CD4-positive, alpha-beta T cell treated with Interleukin-4 for 4 hours (primary cell): ENCODE measurements at places on chromosomes 16 and 17.
A peak's percentile ranks its signal among the peaks of the same experiment; 100 is the strongest.

DNA sequence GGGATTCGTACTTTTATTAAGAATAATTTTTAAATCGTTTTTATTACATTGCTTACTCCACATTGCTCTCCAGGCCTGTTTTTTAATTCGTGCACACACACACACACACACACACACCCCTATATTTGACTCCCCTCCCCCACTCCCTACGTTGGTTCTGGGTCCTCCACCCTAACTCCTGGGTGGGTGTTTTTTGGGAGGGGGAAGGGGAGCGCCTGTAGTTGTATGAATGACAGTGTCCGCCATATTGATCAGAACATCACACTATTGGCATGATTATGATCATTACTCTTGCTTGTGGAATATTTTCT is 1.3 kb downstream of the GNAO1 start:
- DNase-seq: no peak

DNA sequence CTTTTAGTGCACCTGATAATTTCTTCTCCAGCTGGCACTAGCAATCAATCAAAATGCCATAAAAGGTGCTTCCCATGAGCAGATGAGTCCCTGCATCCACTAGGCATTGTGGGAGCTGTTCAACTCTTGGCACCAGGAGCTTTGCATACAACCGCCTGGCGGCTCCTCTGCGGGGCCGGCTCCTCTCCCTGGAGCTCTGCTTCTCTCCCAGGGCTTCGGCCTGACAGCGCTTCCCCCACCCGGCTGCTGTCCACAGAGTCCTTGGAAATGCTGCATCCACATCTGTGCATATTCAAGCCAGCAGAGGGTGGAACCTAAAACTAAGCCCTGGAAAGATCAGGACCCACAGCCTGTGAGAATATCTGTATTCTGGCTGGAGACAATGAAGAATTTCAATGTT is 62.9 kb downstream of the LMF1 start:
- no peak for DNase-seq

GRCh38 chr17:62892061-62892675 is 73.9 kb upstream of the TANC2 start:
- DNase-seq: no peak

- no peak for DNase-seq
These were observed 24.8 kb downstream of the RPGRIP1L start for GRCh38 chr16:53678756-53679343.

DNA sequence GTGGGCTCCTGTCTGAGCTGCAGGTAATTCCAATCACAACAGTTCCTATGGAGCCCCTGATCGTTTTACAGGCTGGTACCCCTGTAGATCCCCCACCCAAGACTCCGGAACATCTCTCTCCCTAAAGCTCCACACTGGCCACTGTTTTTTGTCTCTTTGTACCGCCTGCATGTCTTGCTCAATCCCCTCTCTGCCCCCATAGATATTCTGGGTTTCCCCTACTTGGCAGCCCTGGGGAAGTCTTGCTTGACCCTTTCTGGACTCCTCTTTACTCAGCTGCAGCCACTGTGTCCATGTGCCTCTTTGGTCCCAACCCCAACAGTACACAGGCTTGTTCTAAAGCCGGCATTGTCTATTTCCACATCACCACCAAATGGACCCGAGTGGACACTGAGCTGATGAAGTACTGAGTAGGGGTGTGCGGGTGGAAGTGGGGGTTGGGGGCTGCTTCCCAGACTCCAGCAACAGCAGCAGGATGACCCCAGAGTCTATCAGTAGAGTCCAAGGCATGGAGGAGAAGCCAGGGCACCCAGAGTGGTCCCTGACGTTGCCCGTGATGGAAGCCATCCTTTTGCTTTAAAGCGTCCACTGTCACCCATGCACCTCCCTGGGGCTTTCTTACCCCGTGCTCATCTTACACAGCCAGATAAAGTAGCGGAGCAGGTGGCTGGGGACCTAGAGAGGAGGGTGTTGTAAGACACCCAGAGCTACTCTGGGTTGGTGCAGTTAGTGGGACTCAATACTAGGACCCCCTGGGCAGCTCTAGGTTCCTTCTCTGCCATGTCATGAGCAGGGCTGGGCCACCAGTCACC is 6.4 kb downstream of the CD300LB start:
- no peak for DNase-seq

DNA sequence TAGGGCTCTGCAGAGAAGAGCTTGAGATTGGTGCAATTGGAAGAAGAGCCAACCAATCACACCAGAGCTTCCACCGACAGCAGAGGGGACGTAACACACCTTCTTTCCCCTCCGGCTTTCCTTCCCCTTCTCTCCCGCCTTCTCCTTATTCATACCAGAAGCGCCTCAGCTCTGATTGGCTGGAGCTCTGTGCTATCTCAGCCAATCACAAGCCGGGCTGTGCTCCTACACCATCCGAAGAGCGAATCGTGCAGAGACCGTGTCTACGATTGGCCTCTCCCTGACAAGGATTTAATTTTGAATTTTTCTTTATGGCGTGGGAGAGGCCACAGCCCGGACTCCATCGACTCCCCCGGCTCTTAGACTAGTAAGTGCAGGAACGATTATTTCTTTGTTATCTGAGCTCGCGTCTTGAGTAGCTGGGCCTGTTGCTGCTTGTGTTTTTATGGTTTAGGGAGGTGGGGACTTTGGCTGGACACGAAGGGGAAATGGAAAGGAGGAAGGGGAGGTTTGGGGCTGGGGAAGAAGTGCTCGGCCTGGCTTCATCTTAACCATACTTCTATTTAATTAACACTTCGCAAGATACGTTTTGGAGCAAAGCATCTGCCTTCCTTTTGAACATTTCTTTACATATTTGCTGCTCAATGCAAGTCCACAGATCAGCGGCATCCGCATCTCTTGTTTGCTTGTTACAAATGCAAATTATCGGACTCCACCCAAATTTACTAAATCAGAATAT is at the start of gene PRR11:
Gene PRR11, plus strand, starts transcription at position 308 of the 739 bp plus-strand sequence. CDS start 14,007 bp downstream, outside the sequence.
- peak; percentile 100 for DNase-seq

GRCh38 chr17:64747938-64748540 is 85.9 kb upstream of the SMURF2 start:
- no peak for DNase-seq

- DNase-seq: peak; percentile 27
These were observed 39.2 kb downstream of the CYLD start for GRCh38 chr16:50781043-50781442.

GRCh38 chr17:34368196-34368945 is 5.3 kb upstream of the CCL1 start:
- DNase-seq: no peak

GRCh38 chr17:10745231-10745630 is 15.4 kb upstream of the TMEM220 start:
- no peak for DNase-seq

- no peak for DNase-seq
These were observed 125.7 kb downstream of the XYLT1 start for GRCh38 chr16:17345043-17345442.

DNA sequence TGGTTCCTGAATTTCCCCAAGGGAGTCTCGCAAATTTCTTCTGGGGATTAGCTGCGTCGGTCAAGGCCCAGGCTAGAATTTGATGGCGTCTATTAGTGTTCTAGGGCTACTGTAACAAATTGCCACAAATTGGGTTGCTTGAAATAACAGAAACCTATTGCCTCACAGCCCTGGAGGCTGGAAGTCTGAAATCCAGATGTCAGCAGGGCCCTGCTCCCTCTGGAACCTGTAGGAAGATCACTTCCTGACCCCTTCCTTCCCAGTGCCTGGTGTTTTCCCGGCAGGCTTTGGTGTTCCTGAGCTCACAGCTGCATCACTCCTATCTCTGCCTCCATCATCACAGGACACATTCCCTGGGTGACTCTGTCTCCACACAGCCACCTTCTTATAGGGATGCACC is 24.4 kb downstream of the DHRS7C start:
- DNase-seq: no peak

GRCh38 chr16:49550140-49550539 is 176.5 kb downstream of the C16orf78 start:
- DNase-seq: no peak

- no peak for DNase-seq
These were observed 38.9 kb downstream of the LGALS9 start for GRCh38 chr17:27669850-27670249.

DNA sequence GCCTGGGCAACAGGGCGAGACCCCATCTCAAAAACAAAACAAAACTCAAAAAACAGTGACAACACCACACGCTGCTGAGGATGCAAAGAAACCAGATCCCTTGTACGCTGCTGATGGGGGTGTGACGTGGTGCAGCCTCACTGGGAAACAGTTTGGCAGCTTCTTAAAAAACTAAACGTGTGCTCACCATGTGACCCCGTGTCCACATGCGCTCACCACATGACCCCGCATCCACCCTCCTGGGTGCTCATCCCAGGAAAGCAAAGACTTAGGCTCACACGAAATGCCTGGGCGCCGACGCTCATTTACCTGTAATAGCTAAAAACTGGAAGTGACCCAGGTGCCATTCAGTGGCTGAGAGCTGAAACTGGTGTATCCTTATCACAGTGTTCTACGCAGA is 19.9 kb upstream of the RPL13 start:
- DNase-seq: no peak

DNA sequence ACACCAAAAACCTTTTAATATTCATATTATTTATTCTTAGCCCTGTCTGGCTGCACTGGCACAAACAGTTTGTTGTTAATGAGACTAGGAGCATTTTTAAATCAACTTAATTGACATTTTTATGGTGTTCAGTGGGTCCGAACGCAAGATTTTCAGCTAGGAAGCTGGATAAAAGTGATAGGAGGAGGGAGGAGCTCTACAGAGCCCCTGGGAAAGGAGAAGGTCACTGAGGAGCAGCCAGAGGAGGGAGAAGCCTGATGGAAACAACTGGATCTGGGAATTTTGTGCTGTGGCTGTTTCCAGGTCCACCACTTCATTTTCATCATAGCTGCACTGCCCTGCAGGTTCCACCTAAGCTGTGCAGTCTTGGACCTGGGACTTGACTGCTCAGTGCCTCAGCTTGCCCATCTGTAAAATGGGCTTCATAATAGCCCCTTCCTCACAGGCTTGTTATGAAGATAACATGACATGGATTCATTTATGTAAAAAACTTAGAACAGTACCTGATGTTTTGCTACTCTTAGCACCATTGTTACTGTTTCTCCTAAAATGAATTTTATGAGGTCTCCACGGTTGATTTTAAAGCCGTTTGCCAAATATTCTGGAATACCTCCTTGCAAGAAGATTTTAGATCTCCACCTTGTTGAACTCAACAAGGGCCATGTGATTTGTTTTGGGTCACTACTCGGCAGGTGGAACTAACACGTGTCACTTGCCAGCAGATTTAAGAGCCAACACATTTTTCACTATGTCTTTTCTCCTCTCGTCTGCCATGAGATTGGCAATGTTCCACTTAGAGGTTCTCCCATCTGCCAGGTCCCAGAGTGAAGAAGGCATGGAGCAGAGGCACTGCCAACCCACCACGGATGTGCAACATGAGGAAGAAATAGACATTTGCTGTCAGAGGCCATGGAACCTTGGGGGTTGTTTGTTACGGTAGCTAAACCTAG is 18.7 kb upstream of the GRIN2A start:
- DNase-seq: no peak

- no peak for DNase-seq
These were observed 4.4 kb upstream of the BCL6B start for GRCh38 chr17:7018331-7018964.

DNA sequence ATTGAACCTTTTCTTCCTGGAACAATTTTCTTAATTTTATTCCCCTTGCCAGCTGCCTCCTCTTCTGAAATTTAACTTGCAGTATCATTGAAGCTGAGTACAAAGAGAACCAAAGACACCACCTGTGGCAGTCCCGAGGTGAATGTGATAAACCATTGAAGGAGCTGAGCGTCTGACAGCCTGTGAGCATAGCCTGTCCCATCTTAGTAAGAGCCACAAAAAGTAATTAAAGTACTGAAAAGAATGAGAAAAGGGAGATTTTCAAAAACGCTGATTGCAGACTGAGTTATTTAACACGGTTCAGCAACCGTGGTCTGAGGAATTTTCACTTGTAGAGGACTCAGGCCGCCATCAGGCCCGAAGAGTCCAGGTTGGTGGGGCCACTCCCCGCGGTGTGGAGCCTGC is 27.2 kb upstream of the ST6GALNAC1 start:
- no peak for DNase-seq

DNA sequence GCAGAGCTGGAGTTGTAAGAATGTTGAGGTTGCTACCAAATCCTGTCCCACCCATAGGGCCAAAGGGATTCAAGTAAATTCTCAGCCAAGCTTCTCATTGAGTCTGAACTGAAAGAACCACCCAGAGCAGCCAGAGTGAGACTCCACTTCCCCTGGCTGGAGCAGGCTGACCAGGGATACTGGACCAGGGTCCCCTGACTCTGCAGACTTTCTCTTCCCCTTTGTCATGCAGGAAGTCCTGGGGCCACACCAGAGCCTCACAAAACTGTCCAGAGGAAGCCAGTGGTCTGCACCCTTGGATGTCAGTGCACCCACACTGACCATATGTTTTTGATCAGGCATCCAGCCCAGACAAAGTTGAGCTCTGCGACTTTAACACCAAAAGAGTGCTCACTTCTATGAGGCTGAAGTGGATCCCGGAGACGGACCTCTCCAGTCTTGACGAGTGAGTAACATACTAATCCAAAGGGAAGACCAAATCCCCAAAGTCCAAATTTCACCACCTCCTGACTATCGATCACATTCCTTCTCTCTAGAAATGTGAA is 4.1 kb downstream of the NXN start:
- no peak for DNase-seq

GRCh38 chr17:4246674-4247073 is 17.1 kb downstream of the ANKFY1 start:
- no peak for DNase-seq

DNA sequence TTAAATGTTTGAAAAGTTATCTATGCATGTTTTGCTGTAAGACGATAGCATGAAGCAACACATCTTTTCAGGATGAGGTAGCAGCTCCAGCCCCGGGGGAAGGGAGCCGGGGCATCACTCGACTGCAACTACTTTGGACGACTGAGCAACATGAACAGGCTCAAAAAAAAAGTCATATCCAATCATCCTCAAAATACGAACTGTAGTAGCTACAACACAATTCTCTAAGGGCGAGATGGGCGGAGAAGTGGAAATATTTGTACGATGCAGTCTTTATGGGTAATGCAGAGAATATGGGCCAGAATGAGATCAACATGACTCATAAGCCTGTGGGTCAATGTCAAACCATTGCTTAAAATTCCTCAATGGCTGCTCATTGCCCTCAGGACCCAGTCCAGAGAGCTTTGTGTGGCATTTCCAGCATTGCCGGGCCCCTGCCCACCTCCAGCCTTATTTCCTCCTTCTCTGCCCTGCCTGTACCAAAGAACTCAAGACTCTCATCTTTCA is 17.7 kb upstream of the SMURF2 start:
- DNase-seq: no peak

DNA sequence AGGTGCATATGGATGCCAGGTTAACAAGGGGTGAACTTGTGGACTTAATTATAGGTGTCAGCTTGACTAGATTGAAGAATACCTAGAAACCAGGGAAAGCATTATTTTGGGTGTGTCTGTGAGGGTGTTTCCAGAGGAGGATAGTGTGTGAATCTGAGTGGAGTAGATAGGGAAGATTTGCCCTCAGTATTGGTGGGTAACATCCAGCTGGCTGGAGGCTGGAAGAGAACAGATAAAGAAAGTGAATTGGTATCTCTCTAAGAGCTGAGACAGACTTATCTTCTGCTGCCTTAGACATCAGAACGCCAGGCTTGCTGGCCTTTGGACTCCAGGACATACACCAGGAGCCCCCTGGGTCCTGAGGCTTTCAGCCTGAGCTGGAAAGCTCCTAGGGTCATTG is 75.2 kb downstream of the CDRT15 start:
- DNase-seq: no peak

GRCh38 chr17:48012654-48013053 is 24.9 kb downstream of the COPZ2 start:
- no peak for DNase-seq

GRCh38 chr16:15879255-15879811 is 9.1 kb downstream of the CEP20 start:
- no peak for DNase-seq
